ENCODE measurements at places on chromosomes 1 and 21.

- DNase-seq = no peak
Observed at GRCh38 chr1:33930346-33931110, 66.6 kb downstream of the HMGB4 start.

- DNase-seq = no peak
Observed at GRCh38 chr1:12745126-12745991, 641 bp upstream of the CFAP107 start.

DNA sequence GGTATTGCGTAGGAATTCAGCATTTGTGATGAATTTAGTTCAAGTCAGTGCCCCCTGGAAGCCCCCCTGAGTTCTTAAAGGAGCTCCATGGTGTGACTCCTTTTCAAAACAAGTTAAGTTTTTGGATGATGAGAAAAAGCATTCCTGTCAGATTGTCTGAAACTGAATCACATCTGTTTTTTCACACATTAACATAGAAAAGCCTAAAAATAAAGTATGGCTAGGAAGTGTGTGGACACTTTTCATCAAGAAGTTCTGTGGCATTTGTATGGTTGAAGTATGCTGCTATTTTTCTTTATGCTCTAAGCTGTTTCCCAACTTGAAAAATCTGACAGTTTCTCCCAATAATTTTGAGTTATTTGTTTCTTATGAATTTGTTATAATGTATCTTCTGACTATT, 33.7 kb downstream of the PRDM2 start:
- no peak for DNase-seq

DNA sequence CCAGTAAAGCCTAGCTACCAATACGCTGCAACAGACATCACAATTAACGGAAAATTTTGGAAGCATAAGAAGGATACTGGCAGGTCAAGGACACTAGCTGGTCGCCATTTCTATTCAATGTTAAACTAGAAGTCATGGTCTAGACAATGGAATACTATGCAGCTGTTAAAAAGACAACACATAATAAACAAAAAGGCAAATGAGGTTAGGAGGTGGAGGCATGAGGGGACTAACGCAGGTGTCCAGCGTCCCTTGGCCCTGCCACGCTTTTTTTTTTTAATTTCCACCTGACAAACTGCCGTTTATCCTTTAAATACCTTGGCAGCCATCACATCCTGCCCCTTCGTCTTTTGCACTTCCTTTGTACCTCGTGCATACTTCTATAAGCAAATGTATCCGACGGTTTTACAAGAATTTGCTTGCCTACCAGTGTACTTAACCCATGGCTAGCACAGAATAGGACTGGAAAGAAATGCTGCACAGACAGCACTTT, 698 bp upstream of the SLC22A15 start:
- no peak for DNase-seq

- DNase-seq = no peak
Observed at GRCh38 chr1:201603613-201604232, 64.8 kb downstream of the NAV1 start.

GRCh38 chr1:109050228-109050995, 8.5 kb upstream of the WDR47 start:
- no peak for DNase-seq

- peak; percentile 10 for DNase-seq
Observed at GRCh38 chr1:159469921-159470533, 30.5 kb downstream of the OR10J1 start.

GRCh38 chr1:234863551-234863971, 253.6 kb upstream of the IRF2BP2 start:
- DNase-seq = no peak

DNA sequence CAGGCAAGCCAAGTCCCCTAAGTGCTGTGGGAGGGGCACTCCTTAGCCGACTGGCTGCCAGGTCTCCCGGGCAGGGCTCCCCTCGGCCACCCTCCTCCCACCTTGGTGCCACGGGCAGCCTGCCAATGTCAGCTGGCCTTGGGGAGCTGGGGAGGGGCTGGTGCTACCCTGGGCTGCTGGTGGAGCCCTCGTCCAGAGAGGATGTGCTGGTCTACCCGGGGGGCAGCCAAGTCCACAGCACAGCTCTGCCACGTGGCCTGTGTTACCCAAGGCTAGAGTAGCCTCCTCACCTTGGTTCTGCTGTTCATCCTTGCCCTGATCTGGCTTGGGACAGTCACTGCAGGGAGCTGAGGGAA, 42.9 kb downstream of the CRYAA start:
- DNase-seq = peak; percentile 6

GRCh38 chr1:101105877-101106276, 80.3 kb upstream of the DPH5 start:
- DNase-seq = no peak

GRCh38 chr21:32814528-32814927, 43.0 kb upstream of the PAXBP1 start:
- no peak for DNase-seq

DNA sequence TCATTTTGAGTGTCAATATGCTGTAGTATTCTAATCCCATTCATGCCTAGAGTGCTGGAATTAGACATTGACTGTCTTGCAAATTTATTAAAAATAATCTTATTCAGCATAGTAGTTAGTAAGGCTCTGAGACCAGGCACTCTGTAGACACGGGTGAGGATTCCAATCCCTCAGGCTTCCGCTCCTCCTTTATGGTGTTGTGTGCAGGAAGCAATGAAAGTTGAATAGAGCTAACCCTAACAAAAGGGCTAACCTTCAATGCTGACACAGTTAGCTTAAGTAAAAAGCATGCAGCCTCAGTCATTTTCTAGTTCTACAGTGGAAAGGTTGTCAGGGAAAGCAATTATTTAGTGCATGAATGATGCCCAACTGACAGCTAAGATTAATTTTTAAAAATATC, 199.6 kb upstream of the SGIP1 start:
- DNase-seq = no peak

DNA sequence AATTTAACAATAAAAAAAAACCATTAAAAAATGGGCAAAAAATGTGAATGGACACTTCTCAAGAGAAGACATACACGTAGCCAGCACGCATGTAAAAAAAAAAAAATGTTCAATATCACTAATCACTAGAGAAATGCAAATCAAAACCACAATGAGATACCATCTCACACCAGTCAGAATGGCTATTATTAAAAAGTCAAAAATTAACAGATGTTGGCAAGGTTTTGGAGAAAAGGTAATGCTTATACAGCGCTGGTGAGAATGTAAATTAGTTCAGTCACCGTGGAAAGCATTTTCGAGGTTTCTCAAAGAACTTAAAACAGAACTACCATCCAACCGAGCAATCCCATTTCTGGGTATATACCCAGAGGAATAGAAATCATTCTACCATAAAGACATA, 1091.5 kb upstream of the B3GALT2 start:
- DNase-seq = no peak

DNA sequence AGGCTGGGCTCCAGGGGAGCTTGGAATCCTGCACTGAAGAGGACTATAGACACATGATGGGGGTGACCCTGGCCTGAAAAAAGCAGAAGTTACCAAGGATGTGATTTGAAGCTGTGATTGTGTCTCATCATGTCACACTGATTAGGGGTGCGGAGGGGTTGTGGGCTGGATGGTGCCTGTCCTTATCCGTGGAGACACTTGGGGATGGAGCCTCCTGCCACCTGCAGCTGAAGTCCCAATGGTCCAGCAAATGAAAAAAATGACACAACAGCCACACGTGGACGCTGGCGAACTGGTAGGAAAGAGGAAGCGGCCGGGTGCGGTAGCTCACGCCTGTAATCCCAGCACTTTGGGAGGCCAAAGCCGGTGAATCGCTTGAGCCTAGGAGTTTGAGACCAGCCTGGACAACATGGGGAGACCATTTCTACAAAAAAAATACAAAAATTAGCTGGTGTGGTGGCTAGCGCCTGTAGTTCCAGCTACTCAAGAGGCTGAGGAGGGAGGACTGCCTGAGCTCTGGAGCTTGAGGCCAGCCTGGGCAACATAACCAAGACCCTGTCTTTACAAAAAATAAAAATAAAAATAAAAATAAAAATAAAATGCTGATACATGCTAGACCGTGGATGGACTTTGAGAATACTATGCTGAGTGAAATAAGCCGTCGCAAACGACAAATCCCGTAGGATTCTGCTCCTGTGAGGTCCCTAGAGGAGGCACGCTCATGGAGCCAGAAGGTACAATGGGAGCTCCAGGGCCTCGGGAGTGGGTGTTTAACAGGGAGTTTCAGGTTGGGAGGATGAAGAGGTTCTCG, 838 bp upstream of the IBA57 start:
- DNase-seq = no peak

- peak; percentile 65 for DNase-seq
Observed at GRCh38 chr1:41917835-41918449, 780 bp downstream of the HIVEP3 start.

- DNase-seq = no peak
Observed at GRCh38 chr1:86825319-86825718, 88.6 kb downstream of the SELENOF start.

- DNase-seq = no peak
Observed at GRCh38 chr1:170704256-170704655, 40.3 kb downstream of the PRRX1 start.

DNA sequence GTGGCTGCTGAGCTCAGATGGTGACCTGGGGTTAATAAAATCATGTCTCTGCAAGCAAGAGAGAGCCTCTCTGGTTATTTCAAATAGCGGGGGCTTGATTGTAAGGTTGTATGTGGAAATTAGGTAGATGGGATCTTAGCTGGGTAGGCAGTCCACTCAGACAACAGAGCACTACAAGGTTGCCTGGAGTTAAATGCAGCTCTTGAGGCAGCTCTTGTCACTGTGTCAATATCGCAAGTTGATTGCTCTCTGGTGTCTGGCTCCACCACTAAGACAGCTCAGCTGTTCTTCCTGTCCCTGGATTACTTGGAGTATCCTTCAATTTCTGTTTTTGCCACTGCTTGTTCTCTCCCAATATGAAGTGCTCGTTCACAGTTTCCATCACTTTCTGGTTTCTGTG, 93.8 kb downstream of the C21orf91 start:
- no peak for DNase-seq

DNA sequence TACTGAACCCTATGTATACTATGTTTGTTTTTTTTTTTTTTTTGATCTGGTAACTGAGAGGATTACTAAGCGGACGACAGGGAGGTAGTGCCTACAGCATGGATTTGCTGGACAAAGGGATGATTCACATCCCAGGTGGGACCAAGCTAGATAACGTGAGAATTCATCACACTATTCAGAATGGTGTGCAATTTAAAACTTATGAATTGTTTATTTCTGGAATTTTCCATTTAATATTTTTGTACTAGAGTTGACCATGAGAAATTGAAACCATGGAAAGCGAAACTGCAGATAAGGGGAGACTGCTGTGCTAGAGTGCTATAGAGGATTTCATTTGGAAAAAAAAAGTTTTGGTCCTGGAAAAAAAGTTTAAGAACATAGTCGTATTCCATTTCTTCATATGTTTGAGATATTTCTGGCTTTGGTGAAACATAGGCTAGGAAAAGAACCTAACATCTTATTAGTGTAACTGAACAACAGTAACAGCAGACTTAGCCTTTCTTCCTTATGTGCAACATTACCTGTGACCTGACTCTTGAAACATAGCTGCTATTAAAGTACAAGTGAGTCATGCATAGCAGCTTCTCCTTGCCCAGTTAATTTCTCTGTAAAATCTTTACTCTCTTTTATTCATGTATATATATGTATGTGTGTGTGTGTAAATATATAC, 202.5 kb downstream of the FGGY start:
- no peak for DNase-seq

DNA sequence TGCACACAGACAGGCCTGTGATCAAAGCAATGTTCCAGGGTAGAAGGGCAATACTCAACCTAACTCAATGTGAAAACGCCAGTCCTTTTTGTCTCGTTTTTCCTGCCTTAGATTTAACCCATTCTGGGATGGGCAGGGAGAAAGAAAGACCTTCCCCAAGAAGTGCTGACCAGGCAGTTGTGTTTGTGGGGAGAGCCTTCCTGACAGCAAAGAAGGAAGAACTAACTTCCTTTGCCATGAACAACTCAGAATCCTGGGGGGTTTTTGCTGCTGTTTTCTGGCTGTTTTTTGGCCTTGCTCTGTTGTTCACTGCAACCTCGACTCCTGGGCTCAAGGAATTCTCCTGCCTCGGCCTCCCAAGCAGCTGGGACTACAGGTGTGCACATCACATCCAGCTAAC, 112.0 kb upstream of the RAB4A start:
- no peak for DNase-seq

DNA sequence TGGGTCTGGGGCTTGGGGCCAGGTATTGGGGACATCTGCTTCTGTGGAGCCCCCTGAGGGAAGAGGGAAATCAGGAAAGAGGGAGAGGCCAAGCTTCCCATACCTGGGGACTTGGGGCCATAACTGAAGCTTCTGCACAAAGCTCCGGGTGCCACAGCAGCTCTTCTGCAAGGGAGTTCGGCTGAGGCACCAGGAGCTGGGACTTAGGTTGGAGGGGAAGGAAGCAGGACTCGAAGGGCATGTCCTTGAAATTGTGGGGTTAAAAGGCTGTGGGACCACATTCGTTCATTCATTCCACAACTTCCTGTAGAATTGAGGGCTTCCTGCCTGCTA, 1.7 kb upstream of the EPS8L3 start:
- no peak for DNase-seq

DNA sequence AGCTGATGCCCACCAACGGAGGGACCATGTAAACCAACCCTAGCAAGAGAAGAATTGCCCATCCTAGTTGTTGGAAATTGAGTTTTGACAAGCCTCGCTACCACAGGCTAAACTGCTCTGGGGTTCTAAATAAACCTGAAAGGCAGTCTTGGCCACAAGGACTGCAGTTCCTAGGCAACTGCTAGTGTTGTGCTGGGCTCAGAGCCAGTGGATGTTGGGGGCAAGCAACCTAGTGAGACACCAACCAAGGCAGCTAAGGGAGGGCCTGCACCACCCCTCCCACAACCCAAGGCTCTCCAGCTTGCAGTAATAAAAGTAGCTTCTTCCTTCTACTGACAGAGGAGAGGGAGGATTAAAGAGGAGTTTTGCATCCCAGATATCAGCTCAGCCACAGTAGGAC, 102.4 kb upstream of the PKN2 start:
- no peak for DNase-seq

- DNase-seq = peak; percentile 42
Observed at GRCh38 chr1:226405411-226405988, 2.4 kb downstream of the PARP1 start.

GRCh38 chr21:22096314-22096713, 1098.1 kb downstream of the NCAM2 start:
- no peak for DNase-seq

DNA sequence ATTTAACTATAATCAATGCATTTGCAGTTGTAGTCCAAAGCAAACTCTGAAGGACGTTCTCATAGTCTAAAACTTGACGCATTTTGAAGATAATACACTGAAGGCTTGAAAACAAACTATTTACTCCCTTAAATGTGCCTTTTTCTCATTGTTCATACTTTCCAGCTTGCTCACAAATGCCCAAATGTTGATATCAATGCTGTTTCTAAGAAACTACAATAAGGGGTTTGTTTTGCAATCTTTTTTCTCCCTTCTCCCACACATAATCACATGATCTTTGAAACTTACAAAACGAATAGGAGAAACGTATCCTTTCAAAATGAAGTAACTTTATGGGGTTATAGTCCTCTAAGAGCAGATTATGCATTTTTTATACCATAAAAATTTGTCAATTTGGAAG, 508.7 kb downstream of the DPYD start:
- DNase-seq = no peak

- DNase-seq = no peak
Observed at GRCh38 chr1:118081387-118081786, 103.6 kb downstream of the SPAG17 start.

GRCh38 chr1:54413295-54413694, 7.1 kb upstream of the SSBP3 start:
- DNase-seq = no peak

- DNase-seq = no peak
Observed at GRCh38 chr1:203388683-203389082, 37.8 kb upstream of the FMOD start.

GRCh38 chr1:217929213-217929885, 298.2 kb downstream of the SPATA17 start:
- DNase-seq = no peak
